ENCODE measurements at places on chromosomes 5 and 9.
A peak's percentile ranks its signal among the peaks of the same experiment; 100 is the strongest.

GRCh38 chr9:3768286-3768685 is 242.5 kb upstream of the RFX3 start:
- DNase-seq, result peak; percentile 31

GRCh38 chr5:151413800-151414199 is 33.6 kb upstream of the SLC36A1 start:
- no peak for DNase-seq

DNA sequence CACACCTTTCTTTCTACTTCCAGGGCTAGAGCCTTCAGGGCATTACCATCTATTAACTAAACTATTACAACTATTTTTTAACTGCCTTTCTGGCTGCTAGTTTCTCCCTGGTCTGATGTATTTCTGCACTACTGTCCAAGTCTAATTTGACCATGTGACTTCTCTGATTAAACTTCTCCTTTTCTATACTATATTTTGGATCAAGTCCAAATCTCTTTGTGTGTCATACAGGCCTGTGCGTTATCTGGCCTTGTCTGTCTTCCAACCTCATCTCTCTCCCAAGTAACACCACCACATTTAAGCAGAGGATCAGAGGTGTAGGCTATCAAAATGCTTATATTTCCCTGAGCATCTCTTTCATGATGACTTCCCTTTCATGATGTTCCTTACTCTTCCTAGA is 47.2 kb upstream of the OR13F1 start:
- no peak for DNase-seq

DNA sequence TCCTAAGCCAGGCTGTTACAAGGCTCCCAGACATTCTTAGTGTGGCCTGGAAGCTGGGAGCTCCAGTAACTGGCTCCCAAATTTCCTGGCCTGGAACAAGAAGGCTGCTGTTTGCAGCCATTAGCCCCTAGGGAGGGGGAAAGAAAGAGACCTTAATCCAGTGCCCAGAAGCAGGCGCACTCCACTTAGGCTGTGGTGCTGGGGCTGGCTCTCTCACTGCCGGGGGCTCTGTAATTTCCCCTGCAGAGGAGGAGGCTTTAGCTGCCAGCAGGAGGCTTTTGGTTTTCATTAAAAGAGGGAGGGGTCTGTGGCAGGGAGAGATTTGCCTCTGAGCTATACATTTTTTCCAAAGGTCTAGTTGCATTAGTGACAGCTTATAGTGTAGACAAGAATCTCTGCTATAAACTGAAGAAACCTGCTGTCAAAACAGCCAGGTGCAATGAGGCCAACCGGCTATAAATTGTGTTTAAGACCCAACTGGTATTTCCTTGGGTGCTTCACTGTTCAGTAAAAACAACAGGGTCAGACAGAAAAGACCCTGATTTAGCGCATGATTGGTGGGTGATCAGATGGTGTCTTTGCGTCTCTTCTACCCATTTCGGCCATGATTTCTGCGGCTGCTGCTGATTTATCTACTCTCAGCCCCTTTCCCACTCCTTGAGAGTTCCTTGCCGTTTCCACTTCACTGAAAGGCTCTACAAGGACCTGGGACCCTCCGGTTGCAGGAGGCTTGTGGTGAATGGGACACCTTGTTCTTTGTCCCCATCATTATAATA is 254.6 kb downstream of the AOPEP start:
- DNase-seq, result no peak

GRCh38 chr5:118863345-118863744 is 125.0 kb downstream of the DTWD2 start:
- DNase-seq, result peak; percentile 23

GRCh38 chr5:850511-851006 is at the start of gene ZDHHC11:
Gene ZDHHC11, minus strand, starts transcription at chr5:850986. Its CDS starts 384 bp downstream, at chr5:850602.
- no peak for DNase-seq

DNA sequence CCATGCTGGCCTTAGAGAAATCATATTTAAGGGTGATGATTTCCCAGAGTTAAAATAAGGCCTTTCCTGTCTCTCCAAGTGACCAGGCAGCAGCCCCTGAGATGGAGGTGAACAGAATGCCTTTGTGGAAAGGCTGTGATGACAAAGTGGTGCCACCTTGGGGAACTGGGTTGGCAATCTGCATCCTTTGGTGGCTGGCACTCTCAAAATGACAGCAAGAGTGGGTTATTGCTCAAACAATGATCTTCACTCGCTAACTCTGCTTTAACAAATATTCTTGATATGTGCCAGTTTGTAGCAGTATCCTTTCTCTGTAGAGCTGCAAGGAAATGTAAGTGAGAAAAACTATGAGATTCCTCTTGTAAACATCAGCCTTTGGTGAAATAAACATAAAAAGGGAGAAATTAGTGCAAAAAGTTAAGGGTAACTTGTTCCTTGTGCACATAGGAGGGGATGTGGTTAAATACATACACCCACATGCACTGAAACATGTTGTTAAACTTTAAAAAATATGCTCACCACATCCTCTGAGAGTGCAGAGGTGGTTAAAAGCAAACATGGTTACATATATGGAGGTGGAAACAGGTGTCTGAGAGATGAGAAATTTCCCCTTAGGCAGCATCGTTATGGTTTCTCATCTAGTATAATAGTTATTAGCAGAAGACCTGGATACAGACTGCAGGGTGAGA is 373.4 kb upstream of the CTNND2 start:
- no peak for DNase-seq

- no peak for DNase-seq
These were observed 8.2 kb downstream of the IL17B start for GRCh38 chr5:149370878-149371277.

DNA sequence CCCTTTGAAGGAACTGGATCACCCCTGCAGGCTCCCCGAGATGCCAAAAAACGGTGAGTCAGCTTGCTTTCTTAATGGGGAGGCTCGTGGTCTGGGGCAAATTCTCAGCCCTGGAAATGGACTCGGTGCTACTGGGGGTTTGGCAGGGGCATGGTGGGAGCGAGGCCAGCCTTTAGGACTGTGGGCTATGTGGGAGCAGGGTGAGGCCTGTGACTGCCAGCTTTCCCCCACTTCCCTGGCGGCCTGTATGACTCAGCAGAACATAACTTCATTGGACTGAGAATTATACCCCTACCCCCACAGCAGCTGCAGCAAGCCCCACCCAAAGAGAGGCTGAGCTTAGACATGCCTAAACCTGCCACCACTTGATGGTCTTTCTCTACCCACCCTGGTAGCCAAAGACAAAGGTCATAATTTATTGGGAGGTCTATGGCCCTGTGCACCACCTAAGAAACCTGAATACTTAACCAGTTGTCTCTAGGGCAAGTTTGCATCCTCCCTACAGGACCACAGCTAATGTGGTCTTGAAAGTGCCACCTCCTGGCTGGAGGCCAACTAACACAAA is 325.3 kb downstream of the TLE1 start:
- no peak for DNase-seq

DNA sequence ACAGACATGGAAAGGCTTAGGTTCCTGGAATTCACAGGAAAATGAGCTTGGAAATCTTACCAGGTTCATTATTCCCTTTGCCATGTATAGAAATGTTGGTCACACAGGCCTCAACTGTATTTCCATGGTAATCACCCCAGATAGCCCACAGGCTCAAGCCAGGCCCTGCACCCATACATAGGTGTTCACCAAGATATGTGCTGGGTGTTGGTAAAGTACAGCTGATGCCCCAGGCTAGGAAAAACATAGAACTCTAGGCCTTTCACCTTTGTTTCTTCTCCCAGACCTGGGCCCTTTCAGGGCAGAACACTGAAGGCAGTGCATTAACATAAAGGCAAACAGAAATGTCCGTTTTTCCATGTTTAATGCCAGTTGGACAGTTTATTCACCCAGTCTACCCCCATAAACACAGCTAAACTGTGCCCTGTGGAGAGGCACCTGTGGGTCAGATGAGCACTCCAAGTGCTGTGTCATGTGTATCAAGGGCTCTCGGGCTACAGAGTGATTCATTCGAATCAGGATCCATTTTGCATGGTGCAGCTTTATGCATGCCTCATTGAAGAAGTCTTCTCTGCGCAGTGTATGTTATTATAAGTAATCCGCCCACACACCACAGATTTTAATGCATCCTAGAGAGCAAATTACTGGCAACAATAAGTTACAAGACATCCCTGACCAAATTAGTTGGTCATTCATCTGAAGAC is 93.4 kb upstream of the SLC30A5 start:
- no peak for DNase-seq

DNA sequence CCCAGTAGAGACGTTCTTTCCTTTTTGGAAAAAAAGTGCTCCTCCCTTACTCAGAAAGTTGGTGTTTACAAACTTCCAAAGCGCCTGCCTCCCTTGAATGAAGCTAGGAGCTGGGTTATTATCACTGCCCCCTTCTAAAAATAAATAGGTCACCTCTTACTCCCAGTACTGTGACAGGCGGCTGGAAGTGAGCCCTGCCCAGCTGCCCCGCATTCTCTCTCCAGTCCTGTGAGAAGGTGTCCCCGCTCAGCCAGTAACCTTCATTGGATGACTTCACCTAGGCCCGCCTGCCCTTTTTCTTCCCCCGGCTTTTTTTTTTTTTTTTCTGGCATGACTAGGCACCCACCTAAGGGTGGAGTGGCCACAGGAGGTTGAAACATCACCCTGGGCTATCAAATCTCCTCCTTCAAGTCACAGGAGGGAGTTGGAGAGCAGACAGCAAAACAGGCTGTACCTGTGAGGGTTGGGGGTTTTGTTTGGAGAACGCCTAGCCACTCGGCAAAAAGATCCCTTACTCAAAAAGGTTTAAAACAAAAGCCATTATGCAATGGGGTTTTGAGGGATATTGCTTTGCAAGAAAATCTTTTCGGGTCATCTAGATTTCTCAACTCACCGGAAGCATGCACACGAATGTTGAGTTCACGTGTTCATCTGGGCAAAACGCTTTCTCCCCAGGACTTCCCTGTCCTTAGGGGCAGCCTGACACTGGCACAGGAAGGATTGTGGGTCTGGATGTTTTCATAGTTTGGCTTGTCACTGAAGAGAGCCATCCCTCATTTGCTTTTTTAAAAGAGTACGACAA is 43.3 kb upstream of the ZNF622 start:
- no peak for DNase-seq

DNA sequence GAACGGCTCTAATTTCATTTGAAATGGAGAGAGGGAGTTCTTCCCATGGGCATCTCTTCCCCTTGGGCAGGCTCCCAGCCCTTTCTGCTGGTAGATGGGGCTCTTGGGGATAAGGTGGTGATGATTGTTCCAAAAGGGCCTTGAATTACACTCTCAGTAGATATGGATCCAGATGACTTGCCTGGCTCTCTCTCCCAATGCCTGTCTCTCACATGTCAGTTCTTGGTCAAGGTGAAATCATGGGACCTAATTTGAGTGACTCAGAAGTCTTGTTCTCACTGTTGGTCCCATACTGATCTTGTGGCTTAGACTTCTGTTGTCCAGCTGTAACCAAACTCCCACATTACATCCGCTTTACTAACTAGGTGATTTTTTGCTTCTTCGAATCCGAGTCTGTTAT is 317.0 kb upstream of the RFX3 start:
- DNase-seq, result no peak

GRCh38 chr5:55140908-55141665 is 18.9 kb upstream of the GPX8 start:
- DNase-seq, result no peak

GRCh38 chr5:133467826-133468463 is 144.4 kb downstream of the FSTL4 start:
- no peak for DNase-seq

DNA sequence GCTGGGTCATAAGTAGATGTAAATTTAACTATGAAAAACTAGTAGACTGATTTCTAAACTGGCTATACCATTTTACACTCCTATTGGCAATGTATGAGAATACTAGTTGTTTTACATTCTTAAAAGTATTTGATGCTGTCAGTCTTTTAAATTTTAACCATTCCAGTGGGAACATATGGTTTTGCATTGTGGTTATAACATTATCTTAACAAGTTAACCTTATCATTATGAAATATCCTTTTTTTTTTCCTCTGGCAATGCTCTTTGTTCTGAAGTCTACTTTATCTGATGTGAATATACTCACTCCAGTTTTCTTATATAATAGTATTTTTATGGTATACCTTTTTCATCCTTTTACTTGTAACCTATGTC is 548.9 kb upstream of the CLINT1 start:
- DNase-seq, result no peak

GRCh38 chr5:170338291-170338690 is 40.7 kb upstream of the LCP2 start:
- no peak for DNase-seq

DNA sequence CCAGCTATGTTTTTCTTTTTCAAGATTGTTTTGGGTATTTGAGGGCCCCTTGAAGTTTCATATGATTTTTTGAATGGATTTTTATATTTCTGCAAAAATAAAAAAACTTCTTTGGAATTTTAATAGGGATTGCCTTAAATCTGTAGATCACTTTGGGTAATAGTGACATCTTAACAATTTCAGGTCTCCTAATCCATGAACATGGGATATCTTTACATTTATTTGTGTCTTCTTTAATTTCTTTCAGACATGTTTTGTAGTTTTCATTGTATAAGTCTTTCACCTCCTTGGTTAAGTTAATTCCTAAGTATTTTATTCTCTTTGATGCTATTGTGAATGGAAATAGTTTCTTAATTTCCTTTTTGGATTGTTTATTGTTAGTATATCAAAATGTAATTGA is 79.1 kb downstream of the PPIC start:
- DNase-seq, result no peak

- no peak for DNase-seq
These were observed at the start of gene CCDC180 for GRCh38 chr9:97307500-97308163. Gene CCDC180, plus strand, starts transcription at chr9:97307659. Its CDS starts 405 bp downstream, at chr9:97308064.

DNA sequence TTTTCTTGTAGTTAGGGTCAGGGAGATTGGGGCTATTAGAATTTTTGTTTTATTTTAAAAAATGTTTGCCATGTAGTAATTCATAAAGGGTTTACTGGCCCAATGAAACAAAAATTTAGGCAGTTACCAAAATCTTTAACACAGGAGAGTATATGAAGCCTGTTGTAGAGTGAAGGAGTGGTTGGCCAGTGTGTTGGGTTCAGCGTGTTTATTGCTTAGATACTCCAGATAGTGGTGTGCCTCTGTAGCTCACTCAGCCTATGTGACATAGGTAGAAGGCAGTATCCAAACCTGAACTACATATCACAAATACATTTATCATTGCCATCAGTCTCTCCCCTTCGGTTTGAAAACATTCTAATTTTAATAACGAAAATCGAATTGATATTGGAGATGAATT is 1.2 kb downstream of the TEK start:
- DNase-seq, result no peak
